ENCODE measurements at places on chromosomes 4 and X.

DNA sequence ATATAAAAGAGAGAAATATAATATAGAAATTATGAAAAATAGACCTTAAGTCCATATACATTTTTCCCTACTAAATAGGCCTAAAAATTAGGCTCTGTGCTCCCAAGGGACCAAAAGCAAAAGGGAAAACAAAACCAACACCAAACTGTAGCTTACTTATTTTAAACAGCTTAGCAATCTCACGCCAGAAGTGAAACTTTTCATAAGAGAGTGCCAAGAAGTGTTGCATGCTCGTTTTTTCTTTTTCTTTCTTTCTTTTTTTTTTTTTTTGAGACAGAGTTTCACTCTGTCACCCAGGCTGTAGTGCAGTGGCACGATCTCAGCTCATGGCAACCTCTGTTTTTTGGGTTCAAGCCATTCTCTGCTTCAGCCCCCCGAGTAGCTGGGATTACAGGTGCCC, 250.4 kb downstream of the TMA16 start:
- DNase-seq, result no peak

DNA sequence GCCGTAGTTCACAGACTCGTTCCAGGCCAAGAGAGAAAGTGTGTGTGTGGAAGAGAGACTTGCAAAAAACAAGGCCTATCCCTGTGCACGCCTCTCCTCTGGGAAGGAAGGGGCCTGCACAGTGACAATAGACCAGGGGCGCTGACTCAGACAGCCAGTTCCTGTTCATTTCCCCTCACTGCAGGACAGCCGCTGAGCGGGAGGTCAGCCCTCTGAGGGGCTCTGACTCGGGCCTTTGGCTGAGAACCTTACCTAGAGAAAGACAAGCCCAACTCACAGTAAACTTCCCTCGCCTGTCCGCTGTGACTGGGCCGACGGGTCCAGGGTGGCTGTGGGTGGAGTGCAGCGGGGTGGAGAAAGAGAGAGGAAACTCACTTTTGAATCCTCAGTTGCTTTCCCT, 52.1 kb downstream of the RTL5 start:
- no peak for DNase-seq

GRCh38 chr4:86357608-86358007, 2.2 kb downstream of the MAPK10 start:
- DNase-seq, result no peak

- DNase-seq, result no peak
Measured at GRCh38 chr4:85760511-85760910, 285.6 kb downstream of the ARHGAP24 start.

DNA sequence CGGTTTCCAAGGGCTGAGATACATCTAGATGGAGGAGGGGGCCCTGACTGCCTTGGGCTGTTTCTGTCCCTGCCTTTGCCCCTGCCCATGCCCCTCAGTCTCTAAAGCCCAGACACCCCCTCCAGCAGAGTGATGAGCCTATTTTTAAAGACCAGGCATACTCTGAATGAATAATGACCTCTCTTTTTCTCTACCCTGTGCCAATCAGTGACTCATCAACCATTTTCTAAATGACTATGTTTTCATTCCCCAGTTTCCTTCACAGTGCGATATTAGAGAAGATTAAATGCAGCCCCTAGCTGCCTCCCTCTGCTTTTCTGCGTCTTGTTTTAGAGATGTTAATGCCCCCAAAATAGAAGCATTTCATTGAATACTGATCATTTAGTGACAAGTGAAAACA, 15.5 kb upstream of the NHS start:
- DNase-seq, result no peak

DNA sequence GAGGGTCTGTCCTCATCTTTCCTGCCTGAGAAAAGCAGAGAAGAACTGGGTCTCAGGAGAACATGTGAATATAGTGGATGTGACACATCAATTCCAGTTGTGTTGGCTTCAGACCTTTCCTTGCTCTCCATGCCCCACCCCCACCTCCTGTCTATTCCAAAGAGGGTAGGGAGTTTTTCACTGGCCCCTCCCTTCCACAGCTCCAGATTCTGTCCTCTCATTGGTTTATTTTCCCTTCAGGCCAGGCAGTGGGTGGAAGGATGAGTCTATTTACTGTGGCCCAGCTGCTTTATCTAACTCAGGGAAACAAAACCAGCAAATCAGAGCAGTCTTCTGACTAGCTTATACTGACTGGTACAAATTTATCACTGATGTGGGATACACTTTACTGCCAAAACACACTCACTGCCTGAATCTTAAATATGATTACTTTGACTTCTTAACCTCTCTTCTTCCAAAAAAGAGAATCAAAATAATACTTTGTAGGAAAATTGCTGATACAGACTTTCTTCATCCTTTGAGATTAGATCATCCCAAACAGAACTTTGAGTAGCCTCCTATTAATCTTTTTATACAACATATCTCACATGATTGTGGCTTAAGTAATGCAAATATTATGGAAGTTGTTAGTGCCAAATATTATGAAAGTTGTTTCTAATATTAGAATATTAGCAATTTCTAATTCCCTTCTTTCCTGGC, 221.2 kb downstream of the MID1 start:
- no peak for DNase-seq

DNA sequence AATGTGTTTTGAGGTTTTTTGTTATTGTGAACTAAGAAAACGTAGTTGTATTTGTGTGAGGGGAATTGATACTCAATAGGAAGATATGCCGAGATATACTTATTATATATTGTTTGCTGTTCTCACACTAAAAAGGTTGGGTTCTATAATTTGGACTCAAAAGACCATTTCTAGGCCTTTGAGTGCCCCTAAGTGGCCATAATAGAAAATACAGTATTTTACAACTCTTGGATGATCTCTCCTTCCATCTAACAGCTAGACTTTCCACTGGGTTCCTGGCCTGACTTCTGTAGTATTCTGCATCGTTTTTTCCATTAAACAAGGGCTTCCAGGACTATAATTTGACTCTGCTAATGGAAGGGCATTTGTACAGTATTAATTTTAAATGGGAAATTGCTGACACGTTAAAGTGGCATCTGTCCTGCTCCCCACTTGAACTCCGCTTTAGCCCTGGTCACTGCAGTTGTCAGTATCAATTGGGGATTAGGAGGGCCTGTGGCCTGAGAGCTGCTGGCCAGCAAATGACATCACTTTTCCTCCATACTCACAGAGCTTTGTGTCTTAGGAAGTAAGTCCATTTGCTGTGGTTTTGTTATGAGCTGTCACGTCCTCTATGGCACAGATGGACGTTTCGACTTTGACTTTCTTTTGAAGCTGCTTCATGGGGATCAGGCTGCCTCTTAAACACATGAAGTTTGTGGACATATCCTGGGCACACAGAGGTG, 176.9 kb downstream of the SLIT2 start:
- no peak for DNase-seq

- no peak for DNase-seq
Measured at GRCh38 chr4:70833675-70834074, 6.0 kb downstream of the GRSF1 start.

DNA sequence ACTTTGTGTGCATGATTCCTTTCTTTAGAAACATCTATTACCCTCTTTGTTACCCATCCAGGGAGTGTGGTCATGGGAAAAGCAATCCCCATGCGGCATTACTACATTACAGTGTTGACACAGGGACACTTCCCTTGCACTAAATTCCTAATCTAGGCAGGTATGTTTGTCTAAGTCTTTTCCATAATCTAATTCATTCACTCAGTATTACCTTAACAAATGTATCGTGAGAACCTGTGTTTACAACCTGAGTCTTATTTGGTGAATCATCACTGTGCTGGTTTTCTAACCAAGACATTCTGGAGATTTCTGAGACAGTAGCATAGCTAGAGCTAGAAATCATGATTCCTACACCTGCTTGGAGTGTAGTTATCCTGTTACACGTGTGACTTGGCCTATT, 326.8 kb downstream of the BMPR1B start:
- DNase-seq, result no peak

GRCh38 chr4:151717314-151717713, 43.5 kb downstream of the GATB start:
- no peak for DNase-seq

DNA sequence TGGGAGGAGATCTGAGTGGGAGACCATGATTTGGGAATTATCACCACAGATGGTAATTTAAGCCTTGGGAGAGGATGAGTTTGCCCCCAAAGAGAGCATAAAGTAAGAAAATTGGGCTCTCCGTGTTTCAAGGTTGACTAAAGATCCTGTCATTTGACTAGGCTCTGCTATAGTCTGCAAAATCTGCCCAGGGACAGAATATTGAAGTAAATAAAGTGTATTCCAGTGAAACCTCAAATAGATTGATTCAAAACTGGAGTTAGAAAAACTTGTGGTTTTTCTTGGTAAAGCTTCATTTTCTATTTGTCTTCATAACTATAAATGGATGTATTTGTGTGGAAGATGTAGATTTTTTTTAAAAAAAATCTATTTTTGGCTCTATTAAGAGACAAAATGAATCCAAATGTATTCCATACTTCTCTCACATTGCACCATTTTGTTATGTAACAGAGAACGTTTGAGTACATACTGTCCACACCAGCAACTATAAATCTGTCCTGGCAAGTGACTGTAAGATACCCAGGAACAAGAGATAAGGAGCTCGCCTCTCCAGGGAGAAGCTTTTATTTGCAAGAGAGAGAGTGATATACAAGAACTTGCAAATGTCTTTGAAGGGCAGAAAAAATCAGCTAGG, 170.2 kb downstream of the CBR4 start:
- DNase-seq, result no peak

GRCh38 chr4:83771113-83771705, 235.3 kb downstream of the GPAT3 start:
- no peak for DNase-seq

DNA sequence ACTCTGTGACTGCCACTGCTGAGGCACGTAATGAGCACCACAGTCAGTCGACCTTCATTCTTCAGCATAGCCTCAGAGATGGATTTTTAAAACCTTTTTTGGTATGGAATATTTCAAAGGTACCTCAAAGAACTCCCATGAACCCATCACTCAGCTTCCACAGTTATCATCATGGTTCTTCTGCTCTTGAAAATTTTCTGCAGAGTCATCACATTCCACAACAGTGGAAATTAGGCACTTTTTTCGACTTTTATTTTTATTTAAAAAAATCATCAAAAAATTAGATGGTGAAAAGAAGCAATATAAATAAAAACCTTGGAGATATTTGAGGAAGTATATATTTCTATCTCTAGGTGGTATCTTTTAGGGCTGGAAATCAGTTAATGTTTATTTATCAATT, 37.5 kb downstream of the TBC1D19 start:
- DNase-seq, result no peak

GRCh38 chr4:161148051-161148450, 1015.7 kb downstream of the FSTL5 start:
- DNase-seq, result no peak

All from DMS 273 treated with DMSO at 0.1 percent for 48 hours (cell line).